ENCODE measurements at places on chromosomes 16 and 17. TPM values are rescaled to one million over a fixed set of nuclear protein-coding genes. Genes with fewer than 3 reads are reported as not detected.

P2RX1 gene
- 0.03 TPM for total RNA-seq

GRCh38 chr16:49756775-49757558, 98.9 kb downstream of the ZNF423 start:
- DNase-seq, result no peak

- no peak for DNase-seq
Measured at GRCh38 chr16:75038036-75038858, 39.4 kb downstream of the ZNRF1 start.

- no peak for DNase-seq
Measured at GRCh38 chr17:63163158-63163520, 197.1 kb downstream of the TANC2 start.

DNA sequence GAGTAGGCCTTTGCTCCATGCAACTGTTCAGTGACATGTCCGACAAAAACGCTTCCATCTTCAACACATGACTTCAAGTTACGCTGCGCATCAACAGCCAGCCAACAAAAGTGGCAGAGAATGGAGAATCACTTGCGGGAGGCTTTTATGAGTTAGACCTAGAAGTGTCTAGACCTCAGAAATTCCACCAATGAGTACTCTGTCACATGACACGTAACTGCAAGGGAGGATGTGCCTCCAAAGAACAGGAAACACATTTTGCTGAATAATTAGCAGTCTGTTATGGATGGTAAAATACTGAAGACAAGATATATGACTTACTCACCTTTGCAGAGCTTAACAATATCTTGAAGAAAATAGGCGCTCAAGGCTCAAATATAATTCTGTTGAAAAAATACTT, 62.1 kb downstream of the MYO1D start:
- DNase-seq, result no peak

CCL3 gene
- total RNA-seq, result not detected

- no peak for DNase-seq
Measured at GRCh38 chr16:64253096-64253495, 868.8 kb downstream of the CDH11 start.

LGALS3BP gene
- 1,319 TPM for total RNA-seq

DNA sequence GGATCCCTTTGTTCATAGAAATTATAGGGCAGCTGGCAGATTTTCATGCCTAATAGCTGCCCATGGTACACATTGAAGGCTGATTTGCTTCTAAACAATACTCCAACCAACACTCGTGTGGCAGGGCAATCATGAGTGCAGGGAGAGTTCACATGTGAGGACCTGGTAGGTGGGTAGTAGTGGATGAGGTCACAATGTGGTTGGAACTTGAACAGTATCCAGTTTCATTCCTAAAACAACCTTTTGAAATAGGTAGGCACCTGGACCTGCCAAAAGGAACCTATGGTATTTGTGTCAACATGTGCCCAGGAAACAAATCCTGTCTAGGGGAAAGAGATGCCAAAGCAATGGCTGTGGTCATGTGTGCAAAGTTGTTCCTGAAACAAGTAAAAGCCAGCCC, 32.8 kb downstream of the CCL4 start:
- no peak for DNase-seq

PLA2G10 gene
- total RNA-seq, result not detected

GINS2 gene
- 22.8 TPM for total RNA-seq

GRCh38 chr17:79990051-79990592, 45.5 kb downstream of the TBC1D16 start:
- peak; percentile 64 for DNase-seq

DNA sequence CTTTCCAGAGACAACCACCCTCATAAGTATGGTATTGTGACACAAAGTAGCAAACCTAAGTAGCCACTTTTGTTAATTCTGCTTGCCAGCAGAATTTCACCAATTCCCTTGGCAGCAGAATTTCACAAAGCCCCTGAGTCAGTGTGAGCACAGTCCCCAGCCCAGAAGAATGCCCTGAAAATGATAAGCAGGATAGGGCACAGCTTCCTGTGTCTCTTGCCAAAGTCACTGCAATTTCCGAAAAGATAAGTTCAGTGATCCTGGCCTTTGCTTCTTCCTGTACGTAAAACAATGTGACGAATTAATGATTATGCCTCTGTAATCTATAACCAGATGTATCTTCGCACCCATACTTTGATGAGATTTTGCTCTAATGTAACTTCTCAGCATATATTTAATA, 16.0 kb upstream of the WIPF2 start:
- no peak for DNase-seq

DNA sequence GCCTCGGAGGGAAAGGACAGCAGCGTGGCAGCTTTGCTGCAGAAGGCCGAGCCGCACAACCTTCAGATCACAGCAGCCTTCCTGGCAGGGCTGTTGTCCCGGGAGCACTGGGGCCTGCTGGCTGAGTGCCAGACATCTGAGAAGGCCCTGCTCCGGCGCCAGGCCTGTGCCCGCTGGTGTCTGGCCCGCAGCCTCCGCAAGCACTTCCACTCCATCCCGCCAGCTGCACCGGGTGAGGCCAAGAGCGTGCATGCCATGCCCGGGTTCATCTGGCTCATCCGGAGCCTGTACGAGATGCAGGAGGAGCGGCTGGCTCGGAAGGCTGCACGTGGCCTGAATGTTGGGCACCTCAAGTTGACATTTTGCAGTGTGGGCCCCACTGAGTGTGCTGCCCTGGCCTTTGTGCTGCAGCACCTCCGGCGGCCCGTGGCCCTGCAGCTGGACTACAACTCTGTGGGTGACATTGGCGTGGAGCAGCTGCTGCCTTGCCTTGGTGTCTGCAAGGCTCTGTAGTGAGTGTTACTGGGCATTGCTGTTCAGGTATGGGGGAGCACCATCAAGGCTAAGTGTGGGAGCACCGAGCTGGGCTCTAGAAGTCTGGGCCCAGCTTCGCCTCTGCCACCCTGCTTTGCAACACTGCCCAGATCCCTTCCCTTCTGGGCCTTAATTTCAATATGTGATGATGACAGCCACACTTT, 18.6 kb downstream of the NOD2 start:
- DNase-seq, result no peak

PRAC1 gene
- not detected for total RNA-seq

DNA sequence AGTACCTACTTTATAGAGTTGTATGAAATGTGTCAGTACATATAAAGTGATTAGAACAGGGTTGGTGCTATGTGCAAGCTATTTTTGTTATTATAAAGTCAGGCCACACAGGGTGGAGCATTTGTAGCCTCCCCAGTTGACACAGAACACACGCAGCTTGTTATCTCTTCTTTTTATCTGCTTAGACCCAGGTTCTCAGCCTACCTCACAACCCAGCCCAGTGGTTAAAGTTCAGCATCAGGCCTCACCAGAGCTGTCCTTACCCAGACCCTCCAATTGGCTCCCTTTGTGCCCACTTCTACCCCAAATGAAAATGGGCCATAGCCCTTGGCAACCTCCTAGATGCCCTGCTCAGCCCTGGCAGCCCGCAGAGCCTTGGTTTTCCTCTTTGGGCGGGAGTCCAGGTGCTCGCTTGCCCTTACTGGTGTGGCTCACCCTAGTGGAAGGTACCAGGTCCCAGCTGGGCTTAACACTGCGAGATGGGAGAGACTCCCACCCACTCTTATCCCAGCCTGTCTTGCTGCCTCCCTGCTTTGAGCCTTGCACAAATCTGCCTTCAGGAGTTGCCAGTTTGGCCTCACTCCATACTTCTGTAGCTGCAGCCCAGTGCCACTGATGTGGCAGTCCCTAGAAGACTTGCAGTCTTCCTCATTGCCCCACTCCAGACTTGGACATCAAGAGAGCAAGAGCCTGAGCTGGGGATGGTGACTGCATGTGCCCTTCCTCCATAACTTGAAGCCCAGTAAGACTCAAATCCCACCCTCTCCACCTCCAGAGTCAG, 1.1 kb upstream of the PIGS start:
- DNase-seq, result peak; percentile 20

DNA sequence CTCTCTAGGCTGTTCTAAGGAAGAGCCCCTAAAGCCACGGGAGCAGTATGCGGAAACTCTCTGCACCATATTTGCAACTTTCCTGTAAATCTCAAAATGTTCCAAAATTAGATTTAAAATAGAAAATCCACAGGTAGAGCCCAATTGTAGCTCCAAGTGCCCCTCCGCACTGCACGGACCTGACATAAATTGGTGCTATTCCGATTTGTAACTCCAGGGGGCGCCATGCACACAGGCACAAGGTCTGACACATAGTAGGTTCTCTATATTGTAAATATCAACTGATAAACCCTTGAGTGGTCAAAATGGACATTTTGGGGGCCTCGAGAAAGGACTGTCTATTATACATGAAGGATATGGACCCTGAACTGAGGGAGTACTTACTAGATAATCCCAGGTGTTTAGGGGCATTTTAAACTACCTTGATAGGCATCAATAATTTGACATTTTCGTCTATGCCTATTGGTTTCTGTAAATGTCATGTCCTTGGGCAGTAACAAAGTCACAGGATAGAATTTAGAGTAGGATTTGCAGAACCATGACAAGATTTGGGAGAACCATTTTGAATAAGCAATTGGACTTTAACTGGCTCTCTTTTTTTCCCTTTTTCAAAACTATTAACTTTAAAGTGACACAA, 36.6 kb upstream of the TMEM132E start:
- DNase-seq, result peak; percentile 52

- no peak for DNase-seq
Measured at GRCh38 chr17:30352240-30352814, 18.5 kb upstream of the TMIGD1 start.

GLG1 gene
- total RNA-seq, result 78.9 TPM

IL17C gene
- total RNA-seq, result not detected

DNA sequence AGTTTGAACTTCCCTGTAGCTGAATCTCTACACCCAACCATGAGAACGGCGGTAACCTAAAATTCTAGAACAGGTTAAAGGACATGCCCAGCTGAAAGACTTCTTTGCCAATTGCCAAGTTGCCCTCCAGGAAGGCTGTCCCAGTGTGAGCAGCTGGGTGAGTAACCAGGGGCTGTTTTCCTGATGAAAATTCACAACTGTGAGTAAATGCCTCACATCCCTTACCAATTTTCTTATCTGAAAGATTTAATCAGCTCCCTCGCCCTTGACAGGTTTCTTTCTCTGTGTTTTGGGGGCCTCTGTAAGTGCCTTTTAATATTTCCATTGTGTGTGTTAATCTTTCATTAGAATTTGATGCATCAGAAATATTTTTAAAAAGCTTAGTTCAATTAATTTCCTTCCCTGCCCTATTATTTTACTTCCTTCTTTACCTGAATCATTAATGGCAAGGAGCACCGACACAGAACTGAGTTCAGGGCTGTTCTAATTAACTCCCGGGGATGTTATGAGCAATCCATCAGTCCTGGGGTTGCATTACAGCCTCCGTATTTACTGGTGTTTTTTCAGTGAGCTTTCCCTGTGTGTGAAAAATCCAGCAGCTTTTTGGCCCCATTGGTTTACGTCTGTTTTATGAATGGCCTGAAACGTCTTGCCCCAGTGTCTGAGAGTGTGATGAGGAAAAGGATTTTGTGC, 152.9 kb downstream of the CLEC16A start:
- DNase-seq, result no peak

DNA sequence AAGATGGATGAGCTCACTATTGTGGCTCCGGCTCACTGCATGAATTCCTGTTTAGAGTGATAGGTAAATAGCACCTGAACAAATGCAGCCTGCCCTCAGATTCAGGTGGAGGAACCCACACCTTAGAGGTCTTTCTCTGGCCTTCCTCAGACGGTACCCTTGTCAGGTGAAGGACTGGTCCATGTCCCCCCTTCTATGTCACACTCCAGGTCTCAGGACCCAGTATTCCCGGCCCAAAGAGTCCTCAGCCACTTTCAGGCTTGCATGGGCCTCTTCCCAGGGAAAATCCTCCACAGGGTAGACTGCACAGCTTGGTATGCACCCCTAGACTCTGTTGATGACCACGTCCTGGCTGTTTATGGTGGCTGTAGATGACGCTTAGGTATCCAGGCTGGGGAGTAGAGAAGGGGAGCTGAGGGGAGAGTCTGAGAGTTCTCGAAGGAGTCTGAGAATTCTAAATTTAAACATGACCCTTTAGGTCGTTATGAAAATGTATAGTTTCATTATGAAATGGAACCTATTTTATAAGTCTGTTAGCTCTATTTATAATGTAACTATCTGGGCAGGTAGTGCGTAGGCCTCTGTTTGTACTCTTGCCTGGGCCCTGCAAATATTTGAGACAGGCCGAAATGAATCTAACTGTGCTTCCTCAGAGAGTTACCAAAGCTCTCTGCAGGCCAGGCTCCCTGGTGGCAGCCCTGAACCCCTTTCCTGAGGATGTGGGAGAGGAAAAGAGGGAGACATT, 32.5 kb upstream of the CCR7 start:
- no peak for DNase-seq

CLEC18A gene
- not detected for total RNA-seq

GRCh38 chr16:65754820-65755691, 611.4 kb upstream of the CDH5 start:
- DNase-seq, result no peak

- DNase-seq, result no peak
Measured at GRCh38 chr16:2707368-2708289, 12.4 kb downstream of the PRSS27 start.

- DNase-seq, result peak; percentile 18
Measured at GRCh38 chr17:50127697-50128361, 2.1 kb downstream of the SAMD14 start.

- DNase-seq, result no peak
Measured at GRCh38 chr16:51153577-51154031, 2.5 kb upstream of the SALL1 start.

- DNase-seq, result no peak
Measured at GRCh38 chr17:40462343-40463121, 19.3 kb downstream of the IGFBP4 start.

KIF2B gene
- not detected for total RNA-seq

GRCh38 chr17:79845601-79845949, 6.3 kb upstream of the CBX4 start:
- no peak for DNase-seq

DNA sequence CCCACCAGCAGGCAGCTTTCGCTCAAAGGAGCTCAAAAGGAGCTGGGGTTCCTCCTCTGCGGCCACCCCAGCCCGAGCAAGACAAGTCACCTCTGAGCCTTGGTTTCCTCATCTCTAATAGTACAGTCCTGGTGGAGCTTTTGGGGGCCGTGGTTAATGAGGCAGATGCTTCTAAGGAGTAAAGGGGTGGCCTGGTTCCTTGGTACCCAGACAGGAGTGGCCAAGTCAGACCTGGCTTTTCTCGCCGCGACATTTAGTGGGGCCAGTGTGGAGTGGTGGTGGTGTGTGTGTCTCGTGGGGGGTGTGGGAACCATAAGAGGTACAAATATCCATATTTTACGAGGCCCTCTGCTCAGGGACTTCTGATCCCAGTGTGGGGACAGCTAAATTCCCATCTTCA, 6.7 kb downstream of the FOXF1 start:
- DNase-seq, result no peak

NOD2 gene
- total RNA-seq, result not detected

WFDC1 gene
- not detected for total RNA-seq

- peak; percentile 93 for DNase-seq
Measured at GRCh38 chr17:75087558-75088453, at the start of gene SLC16A5. Gene SLC16A5, plus strand, starts transcription at chr17:75087954. Its CDS starts 5,683 bp downstream, at chr17:75093637.

- no peak for DNase-seq
Measured at GRCh38 chr17:5783851-5784250, 199.5 kb upstream of the NLRP1 start.

- peak; percentile 3 for DNase-seq
Measured at GRCh38 chr16:21302454-21302853, 24.4 kb upstream of the CRYM start.

GRCh38 chr16:83781-84615, 6.0 kb downstream of the MPG start:
- DNase-seq, result no peak
